ENCODE measurements at places on chromosomes 6 and 20.

DNA sequence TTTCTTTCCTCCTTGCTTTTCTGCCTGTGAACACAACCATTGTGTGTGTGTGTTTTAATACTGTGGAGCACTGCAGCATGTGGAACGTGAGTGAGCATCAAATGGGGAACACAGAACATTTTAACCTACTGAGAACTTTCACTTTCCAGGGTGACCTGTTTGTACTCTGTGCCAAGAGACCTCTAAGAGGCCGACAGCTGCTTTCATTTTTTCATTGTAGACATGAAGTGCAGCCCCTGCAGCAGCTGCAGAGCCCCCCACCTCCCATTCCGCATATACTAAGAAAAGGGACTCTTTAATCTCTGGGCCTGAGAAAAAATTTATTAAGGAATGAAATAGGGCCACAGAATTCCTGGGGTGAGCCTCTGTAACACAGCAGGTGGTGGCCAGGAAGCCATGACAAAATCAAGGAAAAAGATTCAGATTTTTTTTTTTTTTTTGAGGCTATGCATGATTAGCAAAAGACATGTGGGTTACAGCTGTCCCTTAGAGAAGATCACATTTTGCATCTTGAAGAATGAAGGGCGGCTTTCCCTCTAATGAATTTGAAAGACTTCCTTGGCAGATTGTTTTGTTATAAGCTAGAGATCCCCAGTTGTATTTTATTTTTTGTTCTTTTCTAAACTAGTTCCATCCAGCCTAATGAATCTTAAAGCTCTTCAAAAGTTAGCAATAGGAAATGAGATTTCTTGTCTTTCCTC is 503.4 kb downstream of the CD109 start:
- DNase-seq = no peak

GRCh38 chr6:52653151-52653550 is 17.8 kb upstream of the TMEM14A start:
- DNase-seq = no peak

GRCh38 chr6:80988892-80989291 is 763.6 kb downstream of the TENT5A start:
- no peak for DNase-seq

- no peak for DNase-seq
These were observed 21.0 kb upstream of the RIN2 start for GRCh38 chr20:19737025-19737424.

- DNase-seq = no peak
These were observed 195.3 kb downstream of the SLC35F1 start for GRCh38 chr6:118102401-118102800.

GRCh38 chr6:141726248-141726647 is 406.5 kb upstream of the GJE1 start:
- DNase-seq = no peak

DNA sequence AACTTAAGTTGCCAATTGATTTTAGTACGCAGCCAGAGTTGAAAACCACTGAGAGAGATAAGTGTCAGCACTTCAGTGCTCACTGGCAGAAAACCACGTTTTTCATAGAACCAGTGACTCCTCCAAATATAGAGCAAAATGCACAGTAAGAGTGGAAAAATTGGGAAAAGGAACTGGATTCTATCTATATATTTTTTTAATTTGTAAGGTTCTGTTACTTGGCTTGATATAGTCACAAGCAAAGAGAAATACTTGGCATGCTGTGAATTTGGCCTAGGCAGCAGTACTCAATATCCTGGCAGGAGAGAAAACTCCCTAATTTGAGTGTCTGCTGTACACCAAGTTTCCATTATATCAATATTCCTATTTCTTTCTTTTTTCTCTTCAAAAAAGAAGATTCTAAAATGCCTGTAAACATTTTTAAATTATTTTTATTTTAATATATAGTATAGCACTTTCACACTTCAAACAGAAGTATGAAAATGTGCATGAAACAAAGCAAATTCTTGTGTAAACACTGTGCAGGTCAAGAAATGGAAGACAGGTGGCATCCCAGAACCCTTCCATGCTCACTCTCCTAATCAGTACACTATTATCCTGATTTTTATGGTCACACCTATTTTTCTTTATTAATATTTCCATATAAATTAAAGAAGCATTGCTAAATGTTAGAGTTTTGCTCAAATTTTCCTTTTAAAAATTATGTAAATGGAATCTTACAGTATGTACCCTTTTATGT is 561.8 kb upstream of the RNF217 start:
- DNase-seq = no peak

GRCh38 chr6:80388507-80388906 is 282.0 kb downstream of the BCKDHB start:
- DNase-seq = no peak

DNA sequence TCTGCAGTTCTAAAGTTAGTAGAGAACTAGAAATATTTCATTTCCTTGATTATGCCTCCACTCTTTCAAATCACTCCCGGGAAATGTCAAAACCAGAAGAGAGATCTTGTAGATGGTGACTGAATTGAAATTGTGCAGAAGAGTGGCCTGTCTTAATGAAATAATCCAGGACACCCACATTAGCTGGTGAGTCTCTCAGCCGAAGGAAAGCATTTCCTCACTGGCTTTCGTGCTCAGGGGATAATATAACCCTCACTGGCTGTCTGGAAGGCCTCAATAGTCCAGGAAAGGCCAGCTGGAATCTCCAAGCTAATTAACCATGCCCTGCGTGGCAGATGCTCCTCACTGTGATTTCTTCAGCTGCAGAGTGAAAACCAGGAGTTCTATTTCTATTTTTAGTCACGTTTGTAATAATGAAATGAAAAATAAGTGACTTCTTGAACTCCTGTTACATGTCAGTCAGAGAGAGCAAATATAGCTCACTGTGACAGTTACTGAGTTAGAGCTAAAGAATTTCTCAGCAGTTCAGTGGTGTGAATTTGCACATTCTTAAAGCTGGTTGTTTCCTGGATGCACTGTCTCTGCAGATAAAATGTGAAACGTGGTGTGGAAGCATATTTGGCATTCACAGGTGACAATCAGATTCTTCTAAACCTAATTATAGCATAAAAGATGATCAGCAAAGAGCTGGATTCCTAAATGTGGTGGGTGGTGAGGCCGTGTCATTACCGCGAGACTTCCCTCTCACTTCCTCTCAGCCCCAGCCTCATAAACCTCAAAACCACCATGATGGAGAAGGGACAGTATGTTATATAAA is 211.7 kb downstream of the LMBRD1 start:
- DNase-seq = no peak

DNA sequence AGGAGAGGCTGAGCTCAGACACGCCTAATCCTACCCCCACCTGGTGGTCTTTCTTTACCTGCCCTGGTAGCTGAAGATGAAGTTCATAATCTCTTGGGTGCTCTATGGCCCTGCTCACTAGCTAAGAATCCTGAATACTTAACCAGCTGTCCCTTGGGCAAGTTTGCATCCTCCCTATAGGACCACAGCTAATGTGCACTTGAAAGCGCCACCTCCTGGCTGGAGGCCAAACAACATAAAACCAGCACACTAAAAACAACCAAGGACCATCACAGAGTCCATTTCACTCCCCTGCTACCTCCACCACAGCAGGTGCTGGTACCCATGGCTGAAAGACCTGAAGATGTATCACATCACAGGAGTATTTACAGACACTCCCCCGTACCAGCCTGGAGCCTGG is 155.5 kb upstream of the SLC24A3 start:
- no peak for DNase-seq

GRCh38 chr6:113763876-113764275 is 93.3 kb upstream of the MARCKS start:
- no peak for DNase-seq

DNA sequence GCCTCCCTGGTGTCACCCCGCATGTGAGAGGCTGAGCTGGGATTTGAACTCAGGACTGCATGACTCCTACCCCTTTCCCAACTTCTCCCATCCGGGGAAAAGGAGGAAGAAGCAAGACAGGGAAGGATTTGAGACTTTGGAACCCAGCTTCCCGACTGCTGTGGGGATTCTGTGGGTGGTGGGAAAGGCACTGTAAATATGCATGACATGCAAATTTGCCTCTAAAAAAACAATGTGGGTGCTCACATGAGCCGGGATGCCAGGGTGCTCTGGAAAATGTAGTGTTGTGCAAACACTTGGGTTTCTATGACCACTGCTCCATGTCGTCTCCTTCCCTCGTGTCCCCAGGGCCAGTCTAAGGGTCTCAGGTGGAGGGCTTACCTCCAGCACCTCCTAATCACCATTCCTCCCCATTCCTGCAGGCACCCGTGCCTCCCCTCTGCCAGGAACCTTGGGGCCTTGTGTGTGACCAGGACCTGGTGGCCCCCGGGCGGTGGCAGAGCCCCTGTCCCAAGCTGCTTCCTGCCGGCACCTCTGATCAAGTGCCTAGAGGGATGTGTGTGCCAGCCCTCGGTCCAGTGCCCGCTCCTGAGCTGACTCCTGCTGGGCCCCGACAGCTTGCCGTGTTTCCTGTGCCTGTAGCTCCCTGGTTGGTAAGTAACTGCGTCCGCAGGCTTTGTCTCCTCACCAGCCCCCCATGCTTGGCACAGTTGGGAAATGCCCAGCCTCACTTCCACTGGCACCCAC is 60.7 kb downstream of the DLGAP4 start:
- DNase-seq = no peak

GRCh38 chr6:152026291-152026690 is 218.8 kb downstream of the ESR1 start:
- no peak for DNase-seq

- DNase-seq = no peak
These were observed 180.5 kb downstream of the COL12A1 start for GRCh38 chr6:75025371-75025770.

DNA sequence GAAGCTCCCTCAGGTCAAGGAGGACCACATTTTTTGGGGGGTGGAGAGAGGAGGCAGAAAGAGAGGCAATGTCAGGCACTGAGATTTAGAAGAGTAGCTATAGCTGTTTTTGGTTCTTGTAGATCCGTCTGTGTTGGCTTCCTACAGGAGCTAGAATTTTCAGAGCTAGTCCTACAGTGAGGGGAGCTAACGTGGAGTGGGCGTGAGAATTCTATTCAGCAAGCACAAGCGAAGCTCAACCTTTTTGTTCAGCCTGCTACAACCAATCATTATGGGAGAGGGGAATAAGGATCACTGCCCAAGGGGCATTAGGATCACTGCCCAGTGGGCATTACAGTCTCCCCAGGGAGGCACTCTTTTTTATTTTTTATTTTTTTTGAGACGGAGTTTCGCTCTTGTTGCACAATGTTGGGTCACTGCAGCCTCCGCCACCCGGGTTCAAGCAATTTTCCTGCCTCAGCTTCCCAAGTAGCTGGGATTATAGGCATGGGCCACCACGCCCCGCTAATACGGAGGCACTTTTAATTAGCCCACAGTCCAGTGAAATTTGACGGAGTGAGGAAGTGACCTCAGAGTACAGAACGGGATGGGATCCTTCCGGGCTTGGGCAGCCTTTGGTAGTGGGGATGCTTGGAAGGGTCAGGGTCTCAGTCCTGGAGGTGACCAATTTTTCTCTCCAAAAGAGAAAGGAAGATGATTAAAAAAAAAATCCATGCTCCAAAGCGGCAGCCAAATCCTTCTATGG is 1.1 kb upstream of the PANK2 start:
- no peak for DNase-seq

DNA sequence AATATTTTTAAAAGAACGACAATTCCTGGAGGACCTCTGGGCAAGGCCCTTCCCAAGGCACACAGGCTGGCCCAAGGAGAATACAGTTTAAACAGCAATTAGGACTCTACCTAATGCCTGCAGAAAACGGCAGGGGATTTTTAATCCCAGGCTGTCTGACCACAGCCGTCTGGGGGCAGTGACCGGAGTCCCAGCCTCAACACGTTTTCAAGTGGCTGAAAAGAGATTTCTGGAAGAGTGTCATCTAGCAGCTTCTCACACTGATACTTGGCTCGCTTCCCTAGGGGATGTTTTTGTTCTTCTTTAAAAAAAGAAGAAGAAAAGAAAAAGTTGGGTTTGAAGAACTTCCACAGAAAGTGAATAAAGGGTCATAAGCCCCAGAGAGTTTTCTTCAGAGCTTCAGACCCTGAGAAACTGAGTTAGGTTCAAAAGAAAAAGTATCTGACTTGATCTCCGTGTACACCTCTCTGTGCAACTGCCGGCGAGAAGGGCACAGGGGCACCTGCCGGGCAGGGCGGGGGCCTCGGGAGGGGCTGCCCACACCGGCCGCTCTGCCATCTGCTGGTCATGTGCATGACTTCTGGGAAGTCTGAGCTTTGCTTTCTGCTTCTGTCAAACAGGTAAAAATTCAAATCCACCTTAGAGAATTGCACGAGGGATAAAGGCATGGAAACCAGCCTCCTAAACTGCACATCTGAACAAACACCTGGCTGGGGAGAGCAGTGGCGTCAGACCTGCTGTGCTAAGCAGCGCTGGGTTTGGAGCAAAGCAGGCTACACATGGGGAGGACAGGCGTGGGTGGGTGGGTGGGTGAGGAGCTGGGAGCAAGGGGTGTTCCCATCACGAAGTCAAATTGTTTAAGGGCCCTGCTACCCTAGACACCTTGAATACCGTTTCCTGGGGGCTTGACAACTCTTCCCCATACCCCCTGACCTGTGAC is 33.0 kb downstream of the RRBP1 start:
- DNase-seq = no peak

- no peak for DNase-seq
These were observed 118.0 kb upstream of the IRAK1BP1 start for GRCh38 chr6:78749326-78749725.

DNA sequence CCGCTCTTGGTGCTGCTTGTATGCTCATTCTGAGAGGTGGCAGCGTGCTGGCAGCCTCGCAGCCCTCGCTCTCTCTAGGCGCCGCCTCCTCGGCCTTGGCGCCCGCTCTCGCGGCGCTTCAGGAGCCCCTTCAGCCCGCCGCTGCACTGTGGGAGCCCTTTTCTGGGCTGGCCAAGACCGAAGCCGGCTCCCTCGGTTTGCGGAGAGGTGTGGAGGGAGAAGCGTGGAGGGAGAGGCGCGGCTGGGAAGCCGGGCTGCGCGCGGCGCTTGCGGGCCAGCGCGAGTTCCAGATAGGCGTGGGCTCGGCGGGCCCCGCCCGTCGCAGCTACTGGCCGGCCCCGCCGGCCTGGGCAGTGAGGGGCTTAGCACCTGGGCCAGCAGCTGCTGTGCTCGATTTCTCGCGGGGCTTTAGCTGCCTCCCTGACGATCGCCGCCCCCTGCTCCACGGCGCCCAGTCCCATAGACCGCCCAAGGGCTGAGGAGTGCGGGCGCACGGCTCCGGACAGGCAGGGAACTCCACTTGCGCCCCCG is 19.5 kb upstream of the FAM8A1 start:
- no peak for DNase-seq

GRCh38 chr20:19976595-19977372 is 40.4 kb upstream of the NAA20 start:
- DNase-seq = no peak

- no peak for DNase-seq
These were observed 447.3 kb downstream of the MAFB start for GRCh38 chr20:40241596-40242343.

- no peak for DNase-seq
These were observed 530.7 kb downstream of the NKAIN2 start for GRCh38 chr6:124334359-124334758.

DNA sequence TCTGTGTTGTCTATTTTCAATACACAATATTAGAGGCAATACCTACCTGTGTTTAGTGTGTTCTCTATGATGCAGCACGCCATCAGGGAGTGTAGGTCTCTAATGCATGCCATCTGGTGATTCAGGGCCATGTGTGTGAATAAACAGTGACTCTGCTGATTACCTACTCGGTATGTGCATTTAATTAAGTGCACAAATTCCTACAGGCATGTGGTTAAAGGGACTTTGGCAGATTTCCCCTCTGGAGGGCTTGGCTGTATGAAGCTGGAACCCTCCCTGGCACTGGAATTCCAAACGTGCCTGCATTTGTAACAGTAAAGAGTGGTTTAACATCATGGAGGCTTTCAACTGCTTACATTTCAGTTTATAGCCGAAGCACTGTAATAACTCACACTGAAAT is 401.5 kb upstream of the SASH1 start:
- no peak for DNase-seq

GRCh38 chr6:107657755-107658461 is 166.2 kb downstream of the SCML4 start:
- no peak for DNase-seq

Measured in stimulated activated CD8-positive, alpha-beta memory T cell treated with anti-CD3 and anti-CD28 coated beads, Interleukin-4, amount 100 ng/mL, for 1 hour (primary cell).